ENCODE measurements at places on chromosomes 3 and 15.

GRCh38 chr3:106401666-106402490 lies 533.1 kb upstream of the CBLB start:
- no peak for DNase-seq

DNA sequence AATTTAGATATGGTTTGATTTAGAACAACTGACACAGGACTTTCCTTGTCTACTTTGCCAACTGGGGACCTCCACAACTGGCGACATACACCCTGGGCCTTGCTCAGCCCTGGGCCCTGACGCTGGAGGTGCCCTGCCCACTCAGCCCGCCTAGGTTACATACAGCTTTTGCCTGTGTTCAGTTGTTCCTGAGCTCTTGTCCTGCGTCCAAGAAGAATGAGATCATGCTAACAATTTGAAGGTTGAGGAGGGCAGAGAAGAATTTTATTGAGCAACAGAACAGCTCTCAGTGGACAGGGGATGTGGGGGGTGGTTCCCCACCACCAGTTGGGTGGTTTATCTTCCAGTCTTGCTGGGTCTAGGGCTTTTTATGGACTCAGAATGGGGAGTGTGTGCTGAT lies 67.9 kb downstream of the IQCH start:
- no peak for DNase-seq

DNA sequence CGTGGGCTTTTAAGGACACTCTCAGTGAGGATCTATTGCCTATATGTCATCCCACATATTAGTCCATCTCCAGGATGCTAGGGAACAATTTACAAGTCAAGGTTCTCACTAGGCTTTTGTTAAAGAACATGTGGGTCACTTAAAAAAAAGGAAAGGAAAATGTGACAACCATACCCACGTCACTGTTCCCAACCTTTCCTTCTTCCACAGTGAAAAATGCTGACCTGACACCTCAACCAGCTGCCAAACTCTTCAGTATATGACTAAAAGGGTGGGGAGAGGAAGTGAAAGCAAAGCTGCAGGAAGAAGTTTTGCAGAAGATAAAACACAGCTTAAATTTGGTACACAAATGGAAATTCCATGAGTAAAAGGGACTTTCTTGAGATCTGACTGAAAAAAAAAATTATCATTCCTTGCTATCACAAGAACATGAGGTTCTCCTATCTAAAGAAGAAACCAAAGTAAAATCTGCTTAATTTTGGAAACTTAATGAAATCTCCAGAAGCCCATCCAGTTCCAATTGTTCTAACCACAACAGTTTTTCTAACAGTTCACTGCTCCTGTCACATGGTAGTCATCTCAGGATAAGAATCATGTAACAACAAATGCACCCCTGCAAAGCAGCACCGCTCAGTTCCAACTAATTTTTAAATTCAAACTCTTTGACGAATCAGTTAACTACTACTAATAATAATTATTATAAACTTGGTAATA lies 117.0 kb upstream of the TSPAN3 start:
- DNase-seq: peak; percentile 77

DNA sequence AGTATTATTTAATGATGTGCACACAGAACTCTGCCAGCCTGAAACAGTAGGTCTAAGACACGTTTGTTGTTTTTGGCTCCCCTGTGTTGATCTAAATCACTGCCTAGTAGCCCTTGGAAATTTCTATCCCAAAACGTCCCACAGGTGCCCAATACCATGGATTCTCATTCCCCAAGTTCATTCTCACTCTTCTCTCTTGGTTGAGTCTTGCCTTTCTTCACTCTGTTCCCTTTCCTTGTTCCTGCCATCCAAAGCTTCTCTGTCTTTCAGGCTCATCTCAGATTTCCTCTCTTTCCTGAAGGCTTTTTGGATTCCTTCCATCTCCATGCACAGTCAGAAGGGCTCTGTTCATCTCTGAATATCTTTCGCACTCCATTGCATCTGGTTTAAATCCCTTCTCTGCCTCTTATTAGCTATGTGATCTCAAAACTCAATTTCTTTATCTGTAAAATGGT lies 54.2 kb downstream of the PPARG start:
- no peak for DNase-seq

DNA sequence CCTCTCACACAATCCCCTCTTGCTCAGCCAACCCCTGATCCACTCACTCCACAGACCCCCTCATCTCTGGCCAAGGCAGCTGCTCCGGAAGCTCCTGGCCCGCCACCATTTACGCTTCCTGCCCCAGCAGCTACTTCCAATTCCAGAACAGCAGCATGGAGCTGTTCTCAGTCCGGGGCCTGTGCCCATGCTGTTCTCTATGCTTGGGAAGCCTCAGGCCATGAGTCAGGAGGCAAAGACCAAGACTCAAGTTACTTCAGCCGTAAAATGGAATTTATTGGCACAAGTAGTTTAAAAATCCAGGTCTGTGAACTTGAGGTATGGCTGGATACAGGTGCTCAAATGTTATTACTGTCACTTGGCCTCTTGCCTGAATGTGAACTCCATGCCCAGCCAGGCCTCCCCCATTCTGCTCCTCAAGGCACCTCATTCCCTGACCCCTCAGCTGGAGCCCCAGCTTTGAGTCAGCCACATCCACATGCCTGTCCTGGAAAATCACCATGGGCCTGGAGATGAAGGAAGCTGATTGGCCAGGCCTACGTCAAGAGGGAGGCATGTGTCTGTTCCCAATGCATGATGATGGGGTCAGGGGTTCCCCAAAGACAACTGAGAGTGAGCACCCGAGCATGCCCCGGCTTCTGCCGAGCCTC lies 31.4 kb upstream of the CACNA2D2 start:
- no peak for DNase-seq

- no peak for DNase-seq
Measured at GRCh38 chr3:120536642-120537041, 59.5 kb upstream of the NDUFB4 start.

- DNase-seq: no peak
Measured at GRCh38 chr3:169512991-169513390, 150.5 kb downstream of the MECOM start.

- DNase-seq: no peak
Measured at GRCh38 chr3:48738144-48738536, 21.1 kb upstream of the IP6K2 start.

GRCh38 chr15:34721802-34722438 lies 32.9 kb downstream of the GJD2 start:
- DNase-seq: peak; percentile 20

- no peak for DNase-seq
Measured at GRCh38 chr3:36175113-36175812, 205.0 kb upstream of the STAC start.

GRCh38 chr3:101084404-101084803 lies 91.2 kb upstream of the ABI3BP start:
- DNase-seq: no peak

DNA sequence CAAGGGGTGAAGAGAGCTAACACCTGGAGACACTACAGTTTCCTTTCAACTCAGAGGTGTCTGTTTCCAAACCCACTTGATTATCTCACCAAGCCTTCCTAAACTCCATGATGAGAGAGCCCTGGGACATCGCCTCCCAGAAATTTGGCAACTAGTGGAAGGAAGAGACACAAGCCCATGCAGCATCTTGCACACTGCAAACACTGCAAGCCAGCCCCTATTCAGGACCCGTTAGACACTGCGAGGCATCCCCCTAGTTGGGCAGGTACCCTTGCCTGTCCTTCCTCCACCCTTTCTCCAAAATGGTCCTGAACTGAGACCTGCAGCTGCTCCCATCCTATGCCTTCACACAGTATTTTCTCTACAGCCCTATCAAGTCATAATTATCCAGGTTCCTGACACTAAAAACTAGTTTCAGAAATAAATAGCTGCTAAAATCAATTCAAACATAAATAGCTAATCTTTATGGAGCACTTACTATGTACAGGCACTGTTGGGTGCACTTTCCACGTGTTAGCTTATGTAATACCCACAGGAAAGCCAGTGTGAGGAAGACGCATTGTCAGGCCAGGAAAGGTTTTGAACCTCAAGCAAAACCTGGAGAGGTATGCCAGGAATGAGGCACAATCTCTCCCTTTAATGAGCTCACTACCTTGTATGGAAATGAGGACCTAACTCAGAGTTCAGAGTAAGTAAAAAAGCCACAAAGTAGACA lies 2.8 kb downstream of the MAGI1 start:
- DNase-seq: no peak

GRCh38 chr3:161171113-161171512 lies 50.0 kb upstream of the NMD3 start:
- DNase-seq: peak; percentile 21

- no peak for DNase-seq
Measured at GRCh38 chr3:102979191-102979590, 544.4 kb downstream of the ZPLD1 start.

DNA sequence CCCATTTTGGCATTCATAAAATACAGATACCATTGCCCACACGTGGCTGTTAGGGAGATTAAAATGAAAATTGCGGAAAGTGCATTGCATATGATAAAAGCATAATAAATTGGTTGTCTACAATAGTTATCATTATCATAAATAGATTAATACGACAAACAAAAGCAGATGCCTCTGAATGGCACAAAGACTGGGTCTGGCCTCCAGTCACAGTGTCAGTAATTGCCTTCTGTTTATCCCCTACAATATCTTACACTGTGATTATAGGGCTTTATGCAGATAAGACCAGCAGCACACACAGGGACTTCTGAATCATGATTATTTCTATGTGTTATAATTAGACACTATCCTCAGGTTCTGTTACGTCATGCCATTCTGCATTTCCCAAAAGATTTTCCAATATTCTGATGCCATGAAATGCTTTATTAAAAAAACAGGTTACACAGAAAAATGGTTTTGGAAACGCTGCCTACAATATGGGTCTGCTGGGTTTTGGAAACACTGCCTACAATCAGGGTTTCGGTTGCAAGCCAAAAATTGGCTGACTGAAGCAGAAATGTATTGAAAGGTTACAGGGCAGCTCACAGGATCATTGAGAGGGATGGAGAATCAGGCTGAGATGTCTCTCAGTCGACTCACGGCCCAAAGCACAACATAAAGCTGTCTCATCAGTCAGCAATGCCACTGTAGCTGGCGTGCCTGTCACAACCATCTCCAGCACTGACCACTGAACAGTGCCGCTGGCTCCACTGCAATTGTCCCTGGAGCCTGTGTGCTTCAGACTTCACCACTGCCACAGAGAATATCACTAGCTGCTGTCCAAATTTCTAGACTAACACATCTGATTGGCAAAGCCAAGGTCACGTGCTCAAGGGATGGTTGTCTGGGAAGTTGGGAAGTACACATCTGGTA lies 248.1 kb downstream of the ERC2 start:
- DNase-seq: no peak

DNA sequence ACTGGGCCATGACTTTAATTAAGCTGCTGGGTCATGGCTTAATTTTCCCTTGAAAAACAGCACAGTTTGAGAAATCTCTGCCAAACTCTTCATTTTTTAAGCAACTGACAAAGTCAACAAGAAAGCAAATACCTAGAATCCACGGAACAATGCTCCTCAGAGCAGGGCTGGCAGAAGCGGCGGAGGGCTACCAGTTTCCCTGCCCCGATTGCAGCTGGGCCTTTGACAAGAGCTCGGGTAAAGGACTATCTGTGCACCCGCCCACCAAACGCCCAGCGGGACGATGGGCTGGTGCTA lies 1.2 kb downstream of the GOLIM4 start:
- DNase-seq: no peak

DNA sequence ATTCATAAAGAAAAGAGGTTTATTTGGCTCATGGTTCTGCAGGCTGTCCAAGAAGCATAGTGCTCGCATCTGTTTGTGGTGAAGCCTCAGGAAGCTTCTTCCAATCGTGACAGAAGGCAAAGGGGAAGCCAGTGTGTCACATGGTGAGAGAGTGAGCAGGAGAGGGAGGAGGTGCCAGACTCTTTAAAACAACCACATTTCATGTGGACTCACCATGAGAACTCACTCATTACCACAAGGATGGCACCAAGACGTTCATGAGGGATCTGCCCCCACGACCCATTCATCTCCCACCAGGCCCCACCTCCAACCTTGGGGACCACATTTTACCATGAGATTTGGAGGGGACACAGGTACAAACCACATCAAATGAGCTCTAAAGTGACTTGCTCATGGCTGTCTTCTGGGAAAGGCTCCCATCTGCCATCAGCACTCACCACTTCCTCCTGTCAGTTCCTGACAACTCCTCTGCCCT lies 327.3 kb upstream of the TLE3 start:
- DNase-seq: peak; percentile 66

DNA sequence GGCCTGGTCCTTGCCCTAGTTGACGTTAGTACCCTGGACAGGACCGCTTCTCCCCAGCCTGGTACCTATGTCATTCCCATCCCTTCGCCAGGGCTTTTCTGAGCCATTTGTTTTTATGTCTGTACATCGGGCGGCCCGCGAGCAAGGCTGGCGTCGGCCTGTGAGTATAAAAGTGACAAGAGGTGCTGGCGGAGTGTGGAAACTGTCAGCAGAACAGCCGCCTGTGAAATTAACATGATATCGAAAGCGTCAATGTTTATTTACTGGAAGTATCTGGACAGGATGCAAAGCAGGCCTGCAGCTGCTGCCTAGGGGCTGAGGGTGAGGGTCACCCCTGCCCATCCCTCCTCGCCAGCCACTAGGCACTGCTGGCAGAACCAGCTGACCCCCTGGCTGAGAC lies 33.4 kb downstream of the LINGO1 start:
- no peak for DNase-seq

DNA sequence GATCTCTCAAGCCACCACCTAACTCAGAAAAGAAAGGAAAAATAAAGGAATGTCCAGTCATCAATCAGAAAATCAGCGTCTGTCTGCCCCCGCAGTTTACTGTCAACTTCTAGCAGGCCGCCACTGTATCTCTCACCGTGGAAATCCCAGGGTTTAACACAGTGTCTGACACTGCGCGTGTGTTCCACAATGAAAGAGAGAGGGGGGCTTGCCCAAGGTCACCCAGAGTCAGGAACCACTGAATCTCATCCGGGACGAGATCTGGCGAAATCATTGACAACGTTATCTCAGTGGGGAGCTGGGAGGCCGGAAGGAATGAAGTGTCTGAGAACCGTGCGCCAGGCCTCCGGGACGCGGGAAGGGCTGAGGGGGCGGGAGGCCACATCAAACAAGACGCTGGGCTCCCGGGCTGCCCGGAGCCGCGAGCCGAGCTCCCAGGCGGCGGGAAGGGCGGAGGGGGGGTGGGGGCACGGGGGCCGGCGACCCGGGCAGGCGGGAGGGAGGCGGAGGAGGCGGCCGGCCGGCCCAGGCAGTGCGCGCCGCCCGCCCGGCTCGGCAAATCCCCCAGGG lies 2.2 kb upstream of the HES1 start:
- peak; percentile 56 for DNase-seq

DNA sequence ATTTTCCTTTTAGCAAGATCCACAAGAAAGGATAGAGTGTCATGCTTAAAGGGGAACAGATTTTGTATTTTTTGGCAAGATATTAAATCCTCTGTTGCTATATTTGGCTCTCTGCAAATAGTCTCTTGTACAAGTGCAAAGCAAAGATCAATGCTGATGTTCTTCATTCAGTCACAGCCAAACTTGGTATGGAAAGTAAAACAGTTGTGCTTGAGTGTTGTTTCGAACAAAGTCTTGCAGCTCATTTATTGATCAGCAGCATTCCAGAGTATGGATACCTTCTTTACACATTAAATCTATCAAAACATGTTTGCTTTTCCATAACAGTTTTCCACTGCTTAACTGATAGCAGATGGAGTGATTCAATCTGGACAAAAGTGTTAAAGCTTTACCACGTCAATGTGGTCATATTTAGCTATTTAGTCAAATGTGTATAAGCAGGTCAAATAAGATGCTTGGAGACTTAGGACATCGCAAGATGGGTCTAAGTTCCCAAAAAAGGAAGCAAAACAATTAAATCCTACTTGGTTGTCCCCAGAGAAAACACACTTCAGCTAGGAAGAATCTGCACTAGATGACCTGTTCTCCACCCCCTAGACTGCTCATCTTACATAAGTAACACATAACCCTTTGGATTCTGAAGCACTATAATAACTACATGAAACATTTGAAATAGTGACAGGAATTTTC lies 52.4 kb downstream of the VGLL3 start:
- DNase-seq: no peak
